Right lobe of liver (tissue), 6 donors: ENCODE measurements at places on chromosomes 11 and 22. TPM values are rescaled to one million over a fixed set of nuclear protein-coding genes. Genes with fewer than 3 reads are reported as not detected.

The TCN2 gene
- total RNA-seq = 13.7 TPM

- DNase-seq = no peak
Observed at GRCh38 chr11:2250485-2250884, 19.9 kb downstream of the ASCL2 start.

The TSGA10IP gene
- total RNA-seq = not detected

- DNase-seq = peak; percentile 51
Observed at GRCh38 chr22:43826142-43827002, 14.3 kb upstream of the EFCAB6 start.

GRCh38 chr11:46277622-46278386 lies at the start of gene CREB3L1:
Gene CREB3L1, plus strand, starts transcription at chr11:46277662. Its CDS starts 450 bp downstream, at chr11:46278112.
- no peak for DNase-seq

DNA sequence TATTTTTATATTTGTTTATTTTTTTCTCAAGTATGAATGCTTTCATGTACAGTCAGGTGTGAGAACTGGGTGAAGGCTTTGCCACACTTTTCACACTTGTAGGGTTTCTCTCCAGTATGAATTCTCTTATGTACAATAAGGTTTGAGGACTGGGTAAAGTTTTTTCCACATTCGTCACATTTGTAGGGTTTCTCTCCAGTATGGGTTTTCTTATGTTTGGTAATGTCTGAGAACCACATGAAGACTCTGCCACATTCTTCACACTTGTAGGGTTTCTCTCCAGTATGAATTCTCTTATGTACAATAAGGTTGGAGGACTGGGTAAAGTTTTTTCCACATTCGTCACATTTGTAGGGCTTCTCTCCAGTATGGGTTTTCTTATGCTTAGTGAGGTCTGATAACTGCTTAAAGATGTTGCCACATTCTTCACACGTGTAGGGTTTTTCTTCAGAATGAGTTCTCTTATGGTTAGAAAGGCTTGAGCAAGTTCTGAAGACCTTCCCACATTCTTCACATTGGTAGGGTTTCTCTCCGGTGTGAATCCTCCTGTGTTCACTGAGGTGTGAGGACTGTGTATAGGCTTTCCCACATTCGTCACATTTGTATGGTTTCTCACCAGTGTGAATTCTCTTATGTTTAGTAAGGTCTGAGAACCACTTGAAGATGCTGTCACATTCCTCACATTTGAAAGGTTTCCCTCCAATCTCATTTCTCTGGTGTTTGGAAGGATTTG lies 19.7 kb downstream of the ZNF195 start:
- DNase-seq = no peak

GRCh38 chr11:47856186-47856585 lies 8.0 kb upstream of the NUP160 start:
- DNase-seq = no peak

DNA sequence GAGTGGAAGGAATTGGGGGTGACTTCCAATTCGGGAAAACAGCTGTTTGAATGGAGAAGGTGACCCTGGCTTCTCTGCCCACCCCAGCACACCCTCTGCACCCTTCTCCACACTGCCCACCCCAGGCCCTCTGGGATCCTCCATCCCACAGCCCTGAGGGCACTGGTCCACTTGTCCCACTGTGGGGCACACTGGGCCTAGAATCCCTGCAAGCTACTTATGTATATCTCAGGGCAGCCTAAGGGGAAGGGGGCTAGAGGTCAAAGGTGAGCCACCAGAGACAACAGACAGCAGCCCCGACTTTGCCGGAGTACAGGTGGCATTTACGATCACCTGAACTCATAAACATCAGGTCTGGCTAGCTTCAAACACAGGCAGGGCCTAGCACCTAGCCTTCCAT lies 673 bp upstream of the SCUBE2 start:
- DNase-seq = no peak

The CNTN5 gene
- not detected for total RNA-seq

The OSBP2 gene
- total RNA-seq = 0.74 TPM

GRCh38 chr22:47176573-47177333 lies 414.3 kb downstream of the TBC1D22A start:
- peak; percentile 45 for DNase-seq

GRCh38 chr22:37639070-37639760 lies at the start of gene SH3BP1:
Gene SH3BP1, plus strand, starts transcription at chr22:37639669. Its CDS starts 119 bp downstream, at chr22:37639788.
- peak; percentile 54 for DNase-seq

DNA sequence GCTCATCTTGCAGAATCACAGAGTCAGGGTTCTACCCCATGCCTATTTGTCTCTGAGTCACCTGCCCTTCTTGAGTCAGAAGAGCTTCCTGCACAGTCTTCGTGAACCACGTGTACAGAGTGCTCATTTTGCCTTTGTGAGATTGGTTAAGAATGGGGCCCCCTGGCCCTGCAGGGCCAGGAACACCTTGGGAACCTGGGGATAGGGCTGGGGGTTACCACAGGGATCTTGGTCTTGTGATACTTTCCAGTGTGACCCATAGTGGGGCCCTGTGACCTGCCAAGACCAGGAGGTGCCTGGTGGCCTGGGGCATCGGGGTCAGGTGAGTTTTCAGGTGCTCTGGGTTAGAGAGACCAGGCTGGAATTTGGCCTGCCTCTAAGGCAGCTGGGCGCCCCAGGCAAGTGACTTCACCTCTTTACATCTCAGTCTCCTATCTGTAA lies 9.4 kb downstream of the TMPRSS13 start:
- DNase-seq = peak; percentile 23

The SHANK3 gene
- total RNA-seq = 16.0 TPM

GRCh38 chr22:44166498-44167276 lies 14.0 kb upstream of the PARVG start:
- no peak for DNase-seq

- DNase-seq = no peak
Observed at GRCh38 chr22:20152464-20152890, 1.6 kb upstream of the CCDC188 start.
